IPS DF 19.7 (cell line): ENCODE measurements at places on chromosomes 7 and 10.

- no peak for DNase-seq
Observed at GRCh38 chr7:150462413-150462812, 12.0 kb downstream of the GIMAP8 start.

GRCh38 chr10:29256586-29256985 is 32.3 kb upstream of the LYZL1 start:
- DNase-seq, result no peak

DNA sequence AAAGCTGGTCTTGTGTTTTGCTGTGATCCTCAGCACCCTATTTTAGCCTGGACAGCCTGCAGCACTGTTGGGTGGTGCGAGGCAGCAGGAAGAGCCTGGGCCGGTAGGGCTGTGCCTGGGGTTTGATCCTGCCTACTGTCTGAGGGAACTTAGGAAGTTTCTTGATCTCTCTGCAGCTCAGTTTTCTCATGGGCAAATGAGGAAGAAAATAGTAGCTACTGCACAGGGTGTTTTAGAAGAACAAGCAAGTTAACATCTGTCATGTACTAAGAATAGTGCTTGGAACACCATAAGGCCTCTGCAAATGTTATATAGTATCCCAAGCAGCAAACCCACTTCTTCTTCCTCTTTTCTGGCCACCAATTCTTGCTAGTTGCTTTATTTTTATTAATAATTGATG is 12.0 kb upstream of the AGR2 start:
- no peak for DNase-seq

DNA sequence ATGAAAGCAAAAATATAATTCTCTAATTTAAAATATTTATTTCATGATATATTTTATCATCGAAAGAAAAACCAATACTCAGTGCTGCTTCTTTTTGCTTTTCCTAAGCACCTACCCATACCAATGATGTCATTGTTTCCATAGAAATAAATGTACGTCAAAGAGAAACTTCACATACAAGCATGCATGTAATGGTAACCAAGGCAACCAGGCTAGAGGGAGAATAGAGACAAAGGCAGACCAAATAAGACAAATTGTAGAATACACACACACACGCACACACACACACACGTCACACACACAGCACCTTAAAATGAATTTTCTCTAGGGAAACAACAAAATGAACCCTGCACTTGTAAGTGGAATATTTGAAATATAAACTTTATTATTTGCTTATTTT is 75.5 kb downstream of the MACC1 start:
- DNase-seq, result no peak

GRCh38 chr10:52883996-52884871 is 111.7 kb upstream of the MBL2 start:
- peak; percentile 87 for DNase-seq

DNA sequence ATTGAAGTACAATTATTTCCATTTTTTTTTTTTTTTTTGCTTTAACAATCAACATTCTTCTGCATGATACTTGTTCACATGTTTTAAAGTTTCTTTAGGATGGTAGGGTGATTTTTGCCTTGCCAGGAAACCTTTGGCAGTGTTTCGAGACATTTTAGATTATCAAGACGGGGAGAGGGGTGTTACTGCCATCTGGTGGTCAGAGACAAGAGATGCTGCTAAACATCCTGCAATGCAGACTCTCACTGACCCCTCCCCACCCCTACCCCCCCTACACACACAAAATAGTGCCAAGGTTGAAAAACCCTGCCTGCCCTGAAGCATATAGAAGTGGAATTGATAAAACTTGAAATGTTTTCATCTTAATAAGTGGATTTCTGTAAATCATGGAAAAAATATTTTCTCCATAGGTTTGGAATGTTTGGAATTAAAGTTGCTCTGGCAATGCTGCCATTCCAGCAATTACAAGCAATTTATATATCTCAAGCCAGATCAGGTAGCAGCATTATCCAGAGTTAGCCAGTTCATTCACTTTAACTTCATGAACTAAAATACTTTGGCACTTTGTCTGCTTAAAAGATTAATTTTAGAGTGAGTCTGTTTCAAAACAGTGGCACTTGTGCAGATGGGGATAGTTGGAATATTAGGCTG is 62.1 kb downstream of the SDHAF3 start:
- DNase-seq, result peak; percentile 12

- DNase-seq, result no peak
Observed at GRCh38 chr10:621981-622740, 67.3 kb downstream of the DIP2C start.

- DNase-seq, result no peak
Observed at GRCh38 chr10:48466611-48467240, 138.1 kb downstream of the ARHGAP22 start.

GRCh38 chr7:39386718-39387117 is 179.5 kb upstream of the YAE1 start:
- no peak for DNase-seq

DNA sequence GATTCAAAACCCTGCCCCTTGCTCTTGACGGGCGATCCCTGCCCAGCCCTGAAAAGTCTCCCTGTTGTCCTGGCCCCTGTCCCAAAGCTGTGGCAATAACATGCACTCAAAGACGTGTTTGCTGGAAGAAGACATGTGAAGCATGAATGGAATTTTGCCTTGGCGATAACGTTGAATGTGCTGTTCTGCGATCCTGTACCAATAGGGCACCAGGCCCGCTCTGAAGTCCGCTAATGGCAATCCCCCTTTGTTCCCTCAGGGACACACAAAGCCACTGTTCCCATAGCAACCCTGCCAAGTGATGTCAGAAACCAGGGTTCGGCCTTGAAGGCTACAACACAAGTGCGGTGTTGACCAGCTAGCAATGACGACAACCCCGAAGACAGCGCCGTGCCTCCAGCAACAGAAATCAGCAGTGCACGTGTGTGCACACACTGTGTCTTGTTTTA is 284.6 kb downstream of the KLF6 start:
- peak; percentile 52 for DNase-seq

GRCh38 chr10:95408148-95408960 is 117.6 kb upstream of the PDLIM1 start:
- no peak for DNase-seq

DNA sequence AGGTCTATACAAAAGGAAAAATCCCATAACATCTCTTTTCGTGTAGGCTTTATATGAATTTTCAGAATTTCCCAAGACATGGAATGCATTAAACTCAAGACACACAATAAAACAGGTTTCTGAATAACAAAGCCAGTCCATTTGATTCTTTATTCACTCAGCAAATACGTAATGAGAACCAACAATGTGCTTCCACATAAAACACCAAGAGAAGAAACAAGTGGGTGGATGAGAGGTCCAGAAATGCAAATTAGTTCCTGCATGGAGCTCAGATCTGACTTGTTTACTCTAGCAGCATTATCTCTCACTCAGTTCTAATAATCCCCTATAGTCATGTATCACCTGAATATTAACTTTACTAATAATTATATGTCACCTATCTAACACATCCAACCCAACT is 249.5 kb downstream of the LRRTM3 start:
- DNase-seq, result no peak

GRCh38 chr10:42802876-42803275 is 20.3 kb downstream of the BMS1 start:
- no peak for DNase-seq

DNA sequence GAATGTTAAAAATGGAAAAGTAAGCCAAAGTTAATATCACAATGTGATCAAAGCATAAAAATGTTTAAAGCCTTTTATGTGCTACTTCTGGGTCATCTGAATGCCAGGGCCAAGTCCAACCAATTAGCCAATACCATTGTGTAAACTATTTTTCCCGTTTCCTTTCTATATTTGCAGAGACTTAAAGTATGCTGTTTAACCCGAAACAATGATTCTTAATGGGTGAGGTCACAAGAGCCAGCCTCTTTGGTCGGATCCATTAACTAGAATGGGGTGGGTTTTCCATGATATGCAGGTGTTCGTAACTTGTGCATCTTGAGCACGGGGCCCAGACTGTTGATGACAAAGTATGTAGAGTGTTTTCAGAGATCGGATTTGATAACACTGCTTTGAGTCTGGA is 111.3 kb upstream of the IGFBP3 start:
- DNase-seq, result no peak

DNA sequence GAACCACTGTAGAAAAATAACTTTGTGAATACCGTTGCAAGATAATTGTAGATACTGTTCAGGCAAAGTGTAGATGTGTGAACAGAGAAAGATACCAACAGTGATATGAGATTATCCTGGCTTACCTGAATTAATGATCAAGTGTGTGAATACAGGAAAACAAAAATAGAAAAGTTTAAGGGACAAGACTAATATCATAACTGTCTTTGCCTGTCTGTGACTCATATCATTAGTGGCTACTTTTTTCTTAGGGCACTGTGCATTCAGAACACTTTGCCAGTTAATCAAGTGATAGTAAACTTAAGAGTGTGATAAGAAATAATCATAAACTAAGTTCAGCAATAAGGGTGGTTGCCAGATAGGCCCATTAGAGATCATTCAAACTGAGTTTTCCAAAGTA is 323.0 kb upstream of the LRGUK start:
- no peak for DNase-seq

DNA sequence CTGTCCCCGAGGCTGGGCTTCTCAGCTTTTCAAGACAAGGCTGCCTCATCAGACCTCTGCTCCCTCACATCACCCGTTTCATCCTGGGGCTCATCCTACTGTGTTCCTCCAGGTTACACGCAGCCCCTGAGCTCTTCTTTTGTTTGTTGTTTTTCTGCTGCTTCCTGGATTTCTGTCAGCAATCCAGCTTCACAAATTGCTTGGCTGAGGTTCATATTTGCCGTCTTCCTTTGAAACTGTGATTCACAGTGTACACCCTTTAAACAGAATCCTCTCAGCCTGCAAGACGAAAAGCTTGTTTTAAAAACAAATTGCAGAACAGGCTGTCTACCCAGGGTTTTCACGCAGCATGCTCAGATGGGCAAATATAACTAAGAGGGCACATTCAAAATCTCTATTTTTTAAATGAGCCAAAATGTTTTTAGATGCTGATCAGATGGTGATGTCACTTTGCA is 39.1 kb upstream of the PARD3 start:
- DNase-seq, result no peak

DNA sequence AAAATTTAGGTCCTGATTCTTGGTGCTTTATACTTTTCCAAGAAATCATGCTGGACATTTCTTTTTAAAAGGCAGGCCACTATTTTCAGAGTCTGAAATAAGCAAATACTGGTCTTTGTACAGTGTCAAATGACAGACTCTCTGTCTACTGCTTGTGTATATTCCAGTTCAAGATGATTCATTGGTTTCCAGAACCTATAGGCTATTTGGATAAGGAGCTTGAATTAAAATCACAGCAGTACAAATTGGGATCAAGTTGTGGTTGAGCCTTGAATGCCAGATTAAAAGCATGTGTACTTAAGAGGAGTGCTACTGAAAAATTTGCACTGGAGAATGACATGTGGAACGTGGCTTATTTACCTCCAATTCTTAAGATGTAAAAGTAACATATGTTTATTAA is 10.7 kb downstream of the KMT2E start:
- DNase-seq, result no peak

DNA sequence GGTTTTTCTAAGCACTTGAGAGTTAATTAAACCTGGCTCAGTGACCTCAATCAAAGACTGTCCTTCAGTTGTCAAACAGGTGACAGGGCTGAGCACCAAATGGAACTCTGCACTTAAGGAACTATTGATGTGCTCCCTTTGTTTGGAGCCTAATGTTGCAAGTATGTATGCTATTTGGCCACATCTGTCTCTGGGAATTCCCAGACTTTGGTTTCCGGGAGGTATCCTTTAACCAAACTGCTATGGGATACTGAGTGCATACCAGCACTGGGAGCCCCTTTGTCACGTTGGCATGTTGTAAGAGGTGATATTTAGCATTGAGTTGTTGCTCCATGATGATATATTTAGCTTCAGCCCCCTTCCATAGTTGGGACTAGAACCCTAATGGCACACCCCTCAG is 25.2 kb downstream of the ASZ1 start:
- no peak for DNase-seq

- no peak for DNase-seq
Observed at GRCh38 chr7:97096037-97096436, 21.5 kb upstream of the SDHAF3 start.

DNA sequence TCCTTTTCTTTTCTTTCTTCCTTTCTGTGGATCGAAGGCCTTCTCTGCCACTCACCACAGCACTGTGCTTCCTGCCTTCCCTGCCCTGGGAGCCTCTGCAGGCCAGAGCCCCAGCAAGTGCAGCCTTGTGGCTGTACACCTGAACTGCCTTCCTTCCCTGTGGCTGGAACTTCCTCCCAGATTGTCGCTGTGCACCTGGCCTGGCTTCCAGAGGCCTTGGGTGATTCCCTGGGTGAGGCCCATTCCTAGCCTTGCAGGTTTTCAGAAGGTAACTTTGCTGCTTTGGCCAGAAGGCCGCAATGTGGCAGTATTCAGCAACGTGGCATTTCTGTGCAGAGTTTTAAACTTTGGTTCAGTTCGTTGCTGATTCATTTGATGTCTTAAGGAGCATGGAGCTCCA is 50.1 kb upstream of the RASGEF1A start:
- DNase-seq, result no peak

GRCh38 chr10:549391-549790 is 140.1 kb downstream of the DIP2C start:
- DNase-seq, result no peak

GRCh38 chr10:126843299-126843934 is 61.8 kb upstream of the DOCK1 start:
- DNase-seq, result no peak

DNA sequence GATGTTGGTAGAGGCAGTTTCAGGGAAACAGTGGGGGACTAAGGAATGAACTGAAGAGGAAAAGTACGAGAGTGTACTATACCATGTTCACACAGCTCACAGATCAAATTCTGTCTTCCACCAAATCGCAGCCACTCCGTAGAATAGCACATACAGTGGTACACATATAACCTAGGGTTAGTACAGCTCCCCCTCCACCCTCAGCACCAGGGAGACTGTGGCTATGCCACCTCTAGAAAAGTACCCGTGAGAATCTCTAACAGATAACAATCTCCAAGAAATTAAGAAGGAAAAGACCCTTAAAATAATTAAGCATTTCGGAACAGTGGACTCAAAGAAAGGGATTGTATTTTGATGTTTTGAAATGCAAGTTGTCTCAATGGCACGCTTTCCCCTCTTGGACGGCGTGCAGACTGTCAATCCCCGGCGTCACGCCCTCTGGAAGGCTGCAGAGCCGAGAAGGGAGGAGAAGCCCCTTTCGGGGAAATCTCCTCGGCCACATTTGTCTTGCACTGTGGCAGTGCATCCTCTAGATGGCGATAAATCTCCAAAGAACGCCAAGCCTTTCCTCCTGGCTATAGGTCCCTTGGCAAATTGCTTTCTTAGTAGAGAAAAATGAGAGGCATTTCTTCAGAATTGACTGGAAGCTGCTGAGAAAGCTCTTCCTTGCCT is 345.0 kb downstream of the REEP3 start:
- no peak for DNase-seq

GRCh38 chr10:22560096-22560912 is 154.1 kb downstream of the PIP4K2A start:
- DNase-seq, result no peak
